ENCODE measurements at places on chromosomes 7 and 10.

DNA sequence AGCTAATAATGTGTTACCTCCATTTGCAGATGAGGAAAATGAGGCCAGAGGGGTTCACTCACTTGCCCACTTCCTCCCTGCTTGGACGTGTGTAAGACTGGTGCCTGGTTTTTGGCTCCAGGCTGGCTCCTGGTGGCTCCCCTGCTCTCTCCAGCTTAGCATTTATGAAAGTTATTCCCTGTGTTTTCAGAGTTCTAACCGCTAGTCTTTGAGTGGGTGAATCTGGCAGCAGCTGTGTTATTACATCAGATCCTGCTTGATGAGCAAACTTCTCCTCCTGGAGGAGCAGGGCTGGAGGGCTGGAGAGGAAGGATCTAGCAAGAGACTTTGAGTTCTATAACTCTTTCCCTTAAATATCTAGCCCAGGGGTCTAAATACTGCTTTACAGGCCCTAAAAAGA lies 80.9 kb upstream of the AGBL3 start:
- DNase-seq, result no peak

GRCh38 chr10:2772816-2773631 lies 294.3 kb upstream of the PFKP start:
- no peak for DNase-seq

DNA sequence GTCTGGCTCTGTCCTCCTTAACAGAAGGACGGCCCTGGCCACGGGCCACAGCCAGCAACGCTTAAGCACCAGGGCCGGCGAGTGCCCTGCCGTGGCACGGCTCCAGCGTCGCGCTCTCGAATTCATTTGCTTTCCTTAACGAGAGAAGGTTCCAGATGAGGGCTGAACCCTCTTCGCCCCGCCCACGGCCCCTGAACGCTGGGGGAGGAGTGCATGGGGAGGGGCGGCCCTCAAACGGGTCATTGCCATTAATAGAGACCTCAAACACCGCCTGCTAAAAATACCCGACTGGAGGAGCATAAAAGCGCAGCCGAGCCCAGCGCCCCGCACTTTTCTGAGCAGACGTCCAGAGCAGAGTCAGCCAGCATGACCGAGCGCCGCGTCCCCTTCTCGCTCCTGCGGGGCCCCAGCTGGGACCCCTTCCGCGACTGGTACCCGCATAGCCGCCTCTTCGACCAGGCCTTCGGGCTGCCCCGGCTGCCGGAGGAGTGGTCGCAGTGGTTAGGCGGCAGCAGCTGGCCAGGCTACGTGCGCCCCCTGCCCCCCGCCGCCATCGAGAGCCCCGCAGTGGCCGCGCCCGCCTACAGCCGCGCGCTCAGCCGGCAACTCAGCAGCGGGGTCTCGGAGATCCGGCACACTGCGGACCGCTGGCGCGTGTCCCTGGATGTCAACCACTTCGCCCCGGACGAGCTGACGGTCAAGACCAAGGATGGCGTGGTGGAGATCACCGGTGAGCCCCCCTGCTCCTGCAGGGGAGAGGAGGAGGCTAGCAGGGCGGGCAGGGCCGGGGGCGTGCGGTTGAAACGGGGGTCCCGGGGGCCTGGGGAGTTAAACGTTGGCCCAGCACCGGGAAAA lies at the start of gene HSPB1:
TSS of gene HSPB1 (plus strand) at position 327 of the 855 bp plus-strand sequence. CDS start at position 367, 40 bp downstream.
- DNase-seq, result peak; percentile 89

DNA sequence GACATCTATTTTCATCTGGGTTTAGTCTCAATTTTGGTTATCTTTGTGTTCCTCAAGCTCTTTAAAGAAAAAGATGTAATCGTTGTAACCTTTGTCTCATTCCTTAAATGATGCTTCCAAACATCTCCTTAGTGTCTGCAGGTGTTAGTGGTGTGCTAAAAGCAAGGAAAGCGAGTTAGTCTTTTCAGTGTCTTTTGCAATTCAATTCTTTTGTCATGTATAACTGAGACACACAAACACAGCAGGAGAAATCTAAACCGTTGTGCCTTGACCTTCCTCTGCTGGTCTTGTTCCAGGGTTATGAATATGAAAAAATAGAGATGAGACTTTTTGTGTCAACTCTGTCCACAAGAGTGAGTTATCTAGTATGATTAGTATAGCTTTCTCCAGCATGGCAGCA lies 40.7 kb downstream of the PIK3CG start:
- no peak for DNase-seq

- DNase-seq, result no peak
Measured at GRCh38 chr10:72525277-72525676, 100.6 kb downstream of the MICU1 start.

- DNase-seq, result no peak
Measured at GRCh38 chr10:95454940-95455339, 106.2 kb downstream of the SORBS1 start.

- DNase-seq, result no peak
Measured at GRCh38 chr10:31001740-31002139, 29.9 kb downstream of the ZNF438 start.

DNA sequence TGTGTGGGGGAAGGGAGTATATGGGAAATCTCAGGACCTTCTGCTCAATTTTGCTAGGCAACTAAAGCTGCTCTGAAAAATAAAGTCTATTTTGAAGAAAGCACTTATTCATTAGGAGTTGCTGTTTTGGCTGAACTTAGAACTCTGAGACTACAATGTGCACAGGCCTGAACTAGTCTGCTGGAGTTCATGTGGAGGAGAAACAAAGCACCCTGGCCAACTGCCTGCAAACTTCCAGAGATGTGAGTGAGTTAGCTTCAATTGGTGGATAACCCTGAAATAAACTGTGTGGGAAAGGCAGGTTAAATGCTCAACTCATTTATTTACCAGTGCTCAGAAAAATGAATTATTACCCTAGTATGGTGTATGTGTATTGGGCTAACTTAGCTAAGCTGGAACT lies 17.3 kb upstream of the FAM241B start:
- no peak for DNase-seq

DNA sequence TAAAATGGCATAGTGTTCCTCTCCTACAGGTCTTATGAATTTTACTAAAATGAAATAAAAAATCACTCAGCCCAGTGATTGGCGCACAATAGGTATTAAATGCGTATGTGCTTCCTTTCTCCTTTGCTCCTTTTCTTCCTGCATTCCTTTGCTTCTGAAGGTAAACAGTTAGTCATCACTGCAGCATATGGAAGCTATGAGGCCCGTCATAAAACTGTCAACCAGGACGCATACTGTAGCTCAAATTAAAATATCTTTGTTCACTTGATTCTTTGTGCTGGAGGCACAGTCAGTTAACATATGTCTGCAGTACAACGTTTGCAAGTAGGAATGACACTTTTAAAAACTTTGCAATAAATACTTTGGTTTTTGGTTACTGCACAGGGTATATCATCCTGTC lies 374.7 kb downstream of the TCERG1L start:
- DNase-seq, result no peak

DNA sequence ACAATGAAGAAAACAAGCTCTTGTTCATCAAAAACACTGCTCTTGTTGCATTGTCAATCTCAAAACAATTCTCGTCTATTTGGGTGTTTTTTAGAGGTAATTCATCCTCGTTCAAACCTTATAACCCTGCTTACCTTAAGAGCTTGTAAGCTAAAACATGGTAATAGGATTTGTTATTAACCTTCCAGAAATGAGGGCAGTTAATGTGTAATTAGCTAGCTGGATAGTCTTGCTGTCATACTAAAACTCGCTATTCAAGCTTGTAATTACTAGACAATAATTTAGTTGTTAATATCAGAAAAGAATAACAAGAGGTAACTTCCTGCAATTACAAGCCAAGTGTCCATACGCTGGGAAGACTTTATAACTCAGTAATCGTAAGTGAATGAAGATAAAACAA lies 101.6 kb downstream of the UBE2H start:
- no peak for DNase-seq

- DNase-seq, result no peak
Measured at GRCh38 chr10:94293354-94293753, 69.4 kb downstream of the NOC3L start.

GRCh38 chr7:127885222-127885772 lies 145.9 kb downstream of the LRRC4 start:
- DNase-seq, result no peak
